Stimulated activated CD4-positive, alpha-beta T cell treated with anti-CD3 and anti-CD28 coated beads, TNF-alpha, amount 100 ng/mL, for 48 hours (primary cell): ENCODE measurements at places on chromosomes 7 and 10.

GRCh38 chr10:45377858-45378257 lies 3.8 kb downstream of the ALOX5 start:
- DNase-seq: no peak

DNA sequence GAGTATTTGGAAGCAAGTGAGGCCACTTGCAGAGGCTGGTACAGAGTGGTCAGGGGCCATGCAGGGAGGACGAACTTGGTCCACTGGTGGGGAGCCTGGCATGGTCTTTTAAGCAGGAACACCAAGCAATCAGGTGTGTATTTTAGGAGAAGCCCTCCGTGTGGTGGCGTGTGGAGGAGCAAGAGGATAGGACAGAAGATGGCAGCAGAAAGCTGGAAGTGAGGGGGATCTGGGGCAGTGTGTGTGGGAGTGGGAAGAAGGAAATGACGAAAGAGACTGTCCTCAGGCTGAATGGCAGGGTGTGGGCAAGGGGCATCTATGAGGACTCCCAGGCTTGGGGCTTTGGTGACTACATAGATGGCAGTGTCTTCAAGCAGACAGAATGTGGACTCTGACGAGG lies 51.2 kb downstream of the TEX36 start:
- DNase-seq: no peak

- DNase-seq: no peak
Observed at GRCh38 chr10:133199992-133200611, 29.9 kb upstream of the UTF1 start.

DNA sequence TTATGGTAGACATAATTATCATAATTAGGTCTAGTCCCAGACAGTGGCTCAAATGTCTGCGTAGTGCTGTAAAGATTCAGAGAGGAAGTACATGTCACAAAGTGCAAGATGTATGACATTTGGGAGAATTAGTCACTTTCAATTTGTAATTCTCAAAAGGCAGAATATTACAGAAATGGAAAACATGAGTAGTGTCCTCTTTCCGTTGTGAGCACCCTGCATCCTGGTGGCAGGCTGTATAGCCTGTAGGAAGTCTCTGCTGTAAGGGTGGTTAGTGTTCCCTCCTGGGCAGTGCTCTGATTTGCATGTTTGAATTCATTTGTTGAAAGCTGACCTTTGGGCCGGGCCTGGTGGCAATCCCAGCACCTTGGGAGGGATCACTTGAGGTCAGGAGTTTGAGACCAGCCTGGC lies 17.0 kb downstream of the CDK14 start:
- DNase-seq: no peak

- DNase-seq: no peak
Observed at GRCh38 chr7:28753613-28754012, 204.5 kb downstream of the TRIL start.

DNA sequence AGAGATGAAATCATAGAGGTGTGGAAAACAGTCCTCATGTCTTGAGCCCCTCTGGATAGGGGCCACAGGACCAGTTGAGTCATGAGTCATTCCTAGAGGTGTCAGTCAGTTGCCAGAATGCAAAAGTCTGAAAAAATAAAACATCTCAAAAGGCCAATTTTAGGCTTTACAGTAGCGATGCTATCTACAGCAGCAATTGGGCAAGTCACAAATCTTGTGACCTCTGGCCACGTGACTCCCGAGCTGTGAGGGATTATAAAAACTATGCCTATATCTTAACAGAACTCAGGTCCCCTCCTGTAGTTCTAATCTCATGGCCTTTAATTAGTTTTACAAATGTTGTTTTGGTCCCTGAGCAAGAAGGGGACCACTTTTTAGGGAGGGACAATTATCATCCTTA lies 15.6 kb upstream of the TAS2R41 start:
- DNase-seq: no peak

- no peak for DNase-seq
Observed at GRCh38 chr10:99344715-99345114, 15.6 kb downstream of the CNNM1 start.

DNA sequence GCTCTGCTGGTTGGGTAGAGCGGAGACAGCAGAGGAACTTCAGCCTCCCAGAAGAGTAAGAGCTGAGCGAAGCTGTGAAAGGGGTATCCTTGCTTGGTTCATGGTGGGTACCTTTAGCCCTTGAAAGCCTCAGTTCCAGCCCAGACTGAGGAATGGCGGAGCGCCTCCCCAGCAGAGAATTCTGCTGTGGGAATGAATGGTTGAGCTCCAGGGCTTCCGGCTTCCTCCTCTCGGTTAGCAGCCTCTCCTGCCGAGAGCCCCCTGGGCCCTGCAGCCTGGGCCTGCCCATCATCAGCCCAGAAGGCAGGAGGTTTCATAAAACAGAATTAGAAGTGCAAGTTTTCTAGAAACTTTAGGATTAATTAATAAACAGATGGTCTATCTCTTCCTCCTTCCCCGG lies 79.9 kb upstream of the ANLN start:
- no peak for DNase-seq

- DNase-seq: no peak
Observed at GRCh38 chr7:51304729-51305128, 11.9 kb downstream of the COBL start.

- DNase-seq: peak; percentile 32
Observed at GRCh38 chr10:95295031-95295755, 4.4 kb upstream of the PDLIM1 start.

DNA sequence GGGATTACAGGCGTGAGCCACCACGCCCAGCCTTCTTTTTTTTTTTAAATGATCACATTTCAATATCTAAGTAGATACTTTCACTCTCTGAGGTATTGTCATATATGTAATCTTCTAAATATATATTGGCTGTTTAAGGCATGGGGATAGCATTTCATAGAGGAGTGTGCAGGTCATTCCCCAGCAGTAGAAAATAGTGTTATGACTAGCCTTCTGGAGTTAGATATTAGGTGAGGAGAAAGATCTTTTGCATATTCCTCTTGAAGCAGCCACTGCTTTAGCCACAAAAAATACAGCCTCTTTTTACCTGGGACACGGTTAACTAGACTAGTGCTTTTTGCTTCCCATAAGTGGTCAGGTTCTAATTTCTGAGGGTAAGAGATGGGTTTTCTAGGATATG lies 28.9 kb downstream of the ADD3 start:
- DNase-seq: no peak

- DNase-seq: no peak
Observed at GRCh38 chr7:39384386-39384785, 181.8 kb upstream of the YAE1 start.

DNA sequence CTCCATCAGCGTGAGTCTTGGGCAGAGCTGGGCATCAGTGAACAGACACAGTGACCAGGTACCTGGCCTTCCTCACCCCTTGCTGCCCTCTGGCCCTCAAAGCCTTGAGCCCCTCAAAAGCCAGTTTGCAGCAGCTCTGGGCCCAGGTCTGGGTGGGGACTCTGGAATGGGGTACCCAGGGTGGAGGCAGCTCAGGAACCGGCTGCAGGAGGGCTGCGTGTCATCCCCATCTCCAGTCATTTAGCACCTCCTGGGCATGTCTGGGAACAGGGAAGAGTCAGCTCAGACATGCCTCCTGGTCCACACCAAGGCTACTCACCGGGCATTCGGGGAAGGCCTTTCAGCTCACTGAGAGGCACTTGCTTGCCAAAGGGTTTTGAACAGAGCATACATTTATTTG lies 503.3 kb downstream of the TCERG1L start:
- DNase-seq: no peak

DNA sequence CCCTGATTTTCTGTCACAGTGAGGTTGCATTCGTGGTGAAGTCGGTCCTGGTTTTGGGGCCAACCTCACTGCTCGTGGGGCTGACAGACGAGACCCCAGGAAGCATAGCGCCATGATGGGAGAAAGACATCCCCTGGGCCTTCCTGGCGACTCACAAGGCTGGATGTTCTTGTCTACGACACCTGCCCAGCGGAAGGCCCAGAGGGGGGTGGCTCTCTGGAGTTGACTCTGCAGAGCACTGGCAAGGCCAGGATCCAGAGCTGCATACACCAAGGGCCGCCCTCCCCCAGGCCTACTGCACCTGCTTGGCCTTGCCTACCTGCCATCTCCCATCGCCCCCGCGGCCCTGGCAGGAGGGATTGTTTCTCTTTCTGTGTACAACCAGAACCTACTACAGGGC lies 608.9 kb downstream of the PTPRN2 start:
- no peak for DNase-seq

- DNase-seq: no peak
Observed at GRCh38 chr7:40890088-40890692, 755.4 kb downstream of the SUGCT start.

GRCh38 chr7:80097756-80098155 lies 36.9 kb upstream of the GNAI1 start:
- no peak for DNase-seq

GRCh38 chr10:74394416-74394969 lies 243.5 kb downstream of the ADK start:
- DNase-seq: no peak

DNA sequence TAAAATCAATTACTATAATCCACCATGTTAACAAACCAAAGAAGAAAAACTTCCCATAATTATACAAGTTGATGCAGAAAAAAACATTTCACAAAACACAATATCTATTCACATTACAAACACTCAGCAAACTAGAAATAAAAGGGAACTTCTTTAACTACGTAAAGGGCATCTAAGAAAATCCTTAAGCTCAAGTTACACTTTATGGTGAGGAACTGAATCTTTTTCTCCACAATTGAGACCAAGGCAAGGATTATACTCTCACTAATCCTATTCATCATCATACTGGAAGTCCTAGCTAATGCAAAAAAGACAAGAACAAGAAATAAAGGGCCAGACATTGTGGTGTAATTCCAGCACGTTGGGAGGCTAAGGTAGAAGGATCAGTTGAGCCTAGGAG lies 159.9 kb downstream of the ZNF365 start:
- no peak for DNase-seq

DNA sequence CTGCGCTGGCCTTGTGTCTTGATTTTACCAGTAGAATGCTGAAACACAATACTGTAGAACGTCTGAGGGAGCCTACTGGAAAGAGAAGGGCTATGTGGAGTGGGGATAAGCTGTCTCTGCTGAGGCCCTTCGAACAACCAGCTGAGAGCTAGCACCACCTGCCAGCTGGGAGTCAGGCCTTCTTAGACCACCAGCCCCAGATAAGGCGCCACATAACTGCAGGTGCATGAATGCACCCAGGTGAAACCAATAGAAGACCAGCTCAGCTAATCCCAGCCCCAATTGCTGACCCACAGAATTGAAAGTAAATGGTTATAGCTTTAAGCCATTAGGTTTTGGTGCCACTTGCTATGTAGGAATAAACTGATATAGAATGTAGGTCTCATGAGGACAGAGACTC lies 438.4 kb downstream of the ADRA2A start:
- DNase-seq: no peak

DNA sequence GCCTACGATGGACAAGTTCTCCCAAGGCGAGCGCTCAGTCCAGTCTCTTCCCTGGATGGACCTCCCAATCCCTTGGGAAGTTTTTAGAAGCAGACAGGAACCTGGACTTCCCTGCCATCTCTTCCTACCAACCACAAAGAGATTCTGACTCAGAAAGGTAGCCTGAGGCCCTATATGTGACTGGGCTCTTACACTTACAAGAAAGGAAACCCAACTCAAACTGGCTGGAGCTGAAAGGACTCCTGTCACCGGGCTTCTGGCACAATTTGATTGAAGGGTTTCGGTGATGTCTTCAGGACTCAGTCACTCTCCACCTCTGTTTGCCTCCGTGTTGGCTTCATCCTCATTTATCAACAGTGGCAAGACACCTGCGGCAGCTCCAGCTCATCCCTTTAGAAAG lies 3.7 kb upstream of the COL13A1 start:
- no peak for DNase-seq

DNA sequence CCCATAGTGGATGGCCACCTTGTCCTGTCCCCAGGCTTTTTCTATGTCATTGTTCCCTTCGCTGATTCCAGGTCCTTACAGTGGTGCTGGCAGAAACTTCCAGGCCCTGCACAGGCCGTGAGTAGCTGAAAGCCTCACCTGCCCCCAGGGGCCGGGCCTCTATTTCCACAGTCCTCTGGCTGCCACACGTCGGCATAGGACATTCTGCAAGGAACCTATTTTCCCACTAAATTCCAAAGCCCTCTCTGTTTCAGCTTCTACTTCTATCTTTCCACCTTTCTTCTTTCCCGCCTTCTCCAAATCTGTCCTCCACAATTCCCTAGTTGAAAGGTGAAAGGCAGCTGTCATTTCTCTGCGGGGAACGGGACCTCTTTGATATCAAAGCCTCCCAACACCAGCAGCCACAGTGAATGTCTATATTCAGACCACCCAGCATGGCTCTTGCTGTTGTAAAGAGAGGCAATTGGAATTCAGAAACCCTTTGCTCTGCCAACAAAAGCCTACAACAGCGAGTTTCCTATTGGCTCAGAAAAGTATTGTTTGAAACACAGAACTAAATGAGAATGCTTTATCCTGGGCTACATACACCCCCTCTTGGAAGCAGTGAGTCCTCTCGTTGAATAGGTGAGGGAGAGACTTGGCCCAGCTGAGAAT lies 607.7 kb downstream of the GALNT17 start:
- DNase-seq: no peak

DNA sequence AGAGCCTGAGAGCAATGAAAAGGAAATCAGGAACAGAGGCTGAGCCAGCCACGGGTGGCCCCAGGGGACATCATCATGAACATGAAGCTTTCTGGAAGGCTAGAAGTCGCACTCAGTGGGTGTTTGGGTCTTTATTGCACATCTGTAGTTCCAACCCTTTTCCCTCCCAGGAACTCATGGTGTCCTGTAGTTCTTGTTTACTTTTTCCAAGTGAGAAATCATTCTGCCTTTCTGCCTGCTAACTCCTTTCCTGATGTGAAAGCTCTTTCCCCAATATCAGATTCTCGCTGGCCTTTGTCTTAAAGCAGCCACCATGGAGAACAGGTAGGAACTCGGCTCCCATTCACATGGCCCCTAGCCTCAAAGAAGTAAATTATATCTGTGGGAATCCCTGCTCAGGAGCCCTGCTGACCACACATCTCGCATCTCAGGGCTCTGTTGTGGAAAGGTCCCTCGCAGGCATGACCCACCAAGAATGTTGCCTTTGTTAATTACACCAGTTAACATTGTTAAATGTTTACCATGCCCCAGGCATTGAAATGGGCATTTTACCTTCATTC lies 542.7 kb downstream of the TNS3 start:
- no peak for DNase-seq

- no peak for DNase-seq
Observed at GRCh38 chr7:137920637-137921399, 74.0 kb upstream of the DGKI start.

- peak; percentile 25 for DNase-seq
Observed at GRCh38 chr10:73159038-73159648, 8.7 kb downstream of the ECD start.

GRCh38 chr7:155482511-155483183 lies 24.7 kb downstream of the EN2 start:
- DNase-seq: no peak

DNA sequence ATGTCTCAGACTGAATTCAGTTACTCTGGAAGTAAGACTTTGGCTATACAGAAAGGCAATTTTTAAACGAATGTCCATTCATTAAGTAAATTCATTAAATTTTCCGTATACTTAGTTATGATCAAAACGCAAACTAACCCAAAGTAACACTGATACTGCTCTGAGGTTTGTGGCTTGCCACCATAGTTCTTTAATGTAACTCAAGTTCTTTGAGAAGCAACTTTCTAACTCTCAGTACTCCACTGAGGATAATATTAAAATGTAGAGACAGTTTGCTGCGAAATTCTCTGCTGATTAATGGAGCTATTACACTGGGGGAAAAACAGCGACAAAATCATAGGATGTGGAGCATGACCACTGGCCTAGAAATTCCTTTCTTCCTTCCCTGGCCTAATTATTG lies 45.4 kb upstream of the PNLIPRP3 start:
- no peak for DNase-seq
